Iris pigment epithelial cell (primary cell): ENCODE measurements at places on chromosomes 5 and 9.

GRCh38 chr5:92041911-92042660, 659.0 kb upstream of the ARRDC3 start:
- no peak for DNase-seq

GRCh38 chr5:171390883-171391677, 3.4 kb downstream of the NPM1 start:
- no peak for DNase-seq

DNA sequence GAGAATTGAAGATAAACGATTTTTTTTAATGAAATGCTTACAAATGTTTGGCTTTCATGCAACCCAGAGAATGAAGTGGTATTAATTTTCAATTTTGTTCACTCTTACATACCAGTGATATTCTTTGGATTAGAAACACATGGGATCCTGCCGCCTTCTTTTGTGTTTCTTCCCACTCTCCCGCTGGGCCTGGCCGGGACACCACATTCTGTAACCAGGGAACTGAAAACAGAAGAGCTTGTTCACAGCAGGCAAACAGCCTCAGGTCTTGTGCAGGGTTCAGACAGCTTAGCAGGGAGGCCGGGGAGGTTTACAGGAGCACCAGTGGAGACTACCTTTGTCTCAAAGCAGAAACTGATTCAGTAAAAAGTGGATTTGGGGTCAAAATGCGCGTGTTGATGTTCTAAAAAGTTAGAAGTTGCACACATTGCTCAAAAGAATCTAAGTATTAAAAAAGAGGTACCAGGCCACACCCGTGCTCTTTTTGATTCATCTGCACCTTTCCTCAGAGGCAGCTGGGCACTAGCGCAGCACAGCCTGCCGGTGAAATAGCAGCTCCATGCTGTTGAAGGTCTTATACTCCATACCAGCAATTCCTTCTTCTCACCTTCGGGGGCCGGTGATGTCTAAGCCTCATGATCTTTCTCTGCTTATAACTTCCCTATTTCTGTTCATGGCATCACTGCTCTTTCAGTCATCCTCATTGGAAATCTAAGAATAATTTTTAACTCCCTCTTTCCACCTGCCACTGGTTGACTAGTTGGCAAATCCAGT, 67.1 kb downstream of the GRAMD2B start:
- peak; percentile 46 for DNase-seq

- no peak for DNase-seq
Measured at GRCh38 chr9:134205672-134206310, 41.4 kb upstream of the RNU6ATAC start.

DNA sequence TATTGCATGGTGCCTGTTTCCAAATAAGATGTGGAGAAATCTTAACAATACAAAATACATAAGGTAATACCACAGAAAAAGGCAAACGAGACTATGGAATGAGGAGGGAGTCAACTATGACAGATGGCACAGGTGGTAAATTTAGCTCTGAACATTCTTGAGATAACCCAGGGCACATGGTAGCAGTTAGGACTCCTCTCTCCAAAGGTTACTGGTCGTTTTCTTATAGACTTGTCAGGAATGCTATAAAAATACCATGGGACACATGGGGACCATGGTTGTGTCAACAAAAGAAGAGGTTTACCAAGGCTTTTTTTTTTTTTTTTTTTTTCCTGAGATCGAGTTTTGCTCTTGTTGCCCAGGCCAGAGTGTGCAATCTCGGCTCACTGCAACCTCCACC, 209.4 kb upstream of the RFX3 start:
- no peak for DNase-seq

DNA sequence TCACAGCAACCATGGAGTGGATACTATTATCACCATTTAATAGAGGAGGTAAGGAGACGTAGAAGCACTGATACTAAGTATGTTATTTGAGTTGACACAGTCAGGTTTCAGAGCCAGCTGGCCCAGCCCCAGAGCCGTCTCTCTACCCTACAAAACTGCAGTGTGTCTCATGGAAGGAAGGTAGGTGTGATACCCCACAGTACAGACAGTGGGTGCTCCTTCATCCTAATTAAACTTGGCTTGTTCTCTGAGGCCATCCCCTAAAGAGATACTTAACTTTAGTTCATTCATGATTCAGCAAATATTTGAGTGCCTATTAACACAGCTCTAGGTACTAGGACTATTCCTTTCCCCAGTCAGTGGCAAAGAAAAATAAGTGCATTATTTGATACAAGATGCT, 22.6 kb downstream of the PIP5K1B start:
- no peak for DNase-seq

GRCh38 chr5:54700986-54701578, 183.5 kb downstream of the SNX18 start:
- peak; percentile 96 for DNase-seq

DNA sequence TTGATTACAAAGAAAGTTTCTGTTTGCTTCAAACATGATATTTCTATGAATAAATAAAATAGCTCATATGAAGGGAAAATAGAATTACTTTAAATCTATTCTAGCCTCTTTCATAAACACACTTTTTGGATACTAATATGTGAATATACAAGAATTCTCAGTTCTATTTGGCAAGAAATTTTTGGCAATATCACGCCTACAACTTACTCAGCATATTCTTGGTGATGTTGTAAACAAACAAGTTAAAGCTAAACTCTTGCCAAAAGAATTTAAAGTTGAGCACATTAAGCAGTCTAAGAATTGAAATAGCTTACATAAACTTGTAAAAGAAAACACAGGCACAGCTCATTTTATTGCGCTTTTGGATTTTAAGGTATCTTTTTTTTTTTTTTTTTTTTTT, 209.8 kb downstream of the CDH12 start:
- DNase-seq = no peak

GRCh38 chr9:10232352-10232930, 380.4 kb downstream of the PTPRD start:
- peak; percentile 32 for DNase-seq

DNA sequence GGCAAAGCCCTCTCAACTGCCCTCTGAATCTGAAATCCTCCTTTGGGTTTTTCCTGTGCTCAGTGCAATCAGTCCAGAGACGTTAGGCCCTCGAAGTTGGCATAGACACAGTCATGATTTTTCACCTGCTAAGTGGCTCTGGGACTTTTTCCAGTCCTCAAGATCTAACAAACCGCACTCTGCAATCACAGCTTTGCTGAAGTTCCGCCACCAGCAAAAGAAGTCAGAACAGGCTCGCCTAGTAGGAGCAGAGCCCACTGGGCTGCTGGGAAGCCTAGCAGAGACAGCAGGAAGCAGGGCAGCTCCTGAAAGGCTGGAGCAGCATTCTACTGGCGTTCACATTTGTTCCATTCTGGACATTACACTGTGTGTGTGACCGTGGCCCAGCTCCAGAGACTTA, 222.8 kb upstream of the KIF2A start:
- no peak for DNase-seq

- no peak for DNase-seq
Measured at GRCh38 chr9:93354451-93354850, 97.0 kb upstream of the FAM120A start.

GRCh38 chr5:102921341-102922044, 166.4 kb downstream of the PAM start:
- no peak for DNase-seq

DNA sequence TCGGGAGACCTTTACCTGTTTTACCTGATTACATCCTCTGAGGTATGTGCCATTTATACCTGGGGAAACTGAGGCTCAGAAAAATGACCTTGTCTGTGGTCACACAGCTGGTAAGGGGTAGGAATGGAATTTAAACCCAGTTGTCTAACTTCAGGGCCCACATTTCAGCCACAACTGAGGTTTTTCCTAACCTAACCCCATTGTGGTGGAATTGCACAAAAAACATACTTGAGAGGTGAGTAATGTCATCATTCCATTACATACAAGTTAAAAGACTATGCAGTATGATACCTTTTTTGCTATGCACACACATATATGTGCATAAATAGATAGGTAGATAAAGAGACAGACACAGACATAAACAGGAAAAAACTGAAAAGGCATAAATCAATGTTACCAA, 14.1 kb downstream of the FGF1 start:
- DNase-seq = peak; percentile 85

GRCh38 chr5:54553659-54554207, 36.2 kb downstream of the SNX18 start:
- no peak for DNase-seq

DNA sequence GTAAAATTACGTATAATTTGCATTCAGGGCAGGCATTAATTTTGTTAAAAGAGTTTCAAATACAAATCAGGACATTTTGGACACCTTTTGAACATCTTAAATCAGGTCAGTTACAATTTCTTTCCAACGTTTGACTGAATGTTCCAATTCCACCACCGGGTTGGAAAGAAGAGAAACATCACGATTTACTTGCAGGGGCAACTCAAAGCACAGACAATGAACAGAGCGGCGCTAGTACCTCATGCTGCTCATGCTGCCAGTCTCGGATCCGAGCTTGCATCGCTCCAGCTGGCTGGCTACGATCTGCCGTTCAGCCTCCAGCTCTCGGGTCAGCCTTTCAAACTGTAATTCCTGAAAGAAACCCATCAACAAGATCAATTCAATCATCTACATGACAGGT, 339.5 kb downstream of the CTNND2 start:
- DNase-seq = no peak

DNA sequence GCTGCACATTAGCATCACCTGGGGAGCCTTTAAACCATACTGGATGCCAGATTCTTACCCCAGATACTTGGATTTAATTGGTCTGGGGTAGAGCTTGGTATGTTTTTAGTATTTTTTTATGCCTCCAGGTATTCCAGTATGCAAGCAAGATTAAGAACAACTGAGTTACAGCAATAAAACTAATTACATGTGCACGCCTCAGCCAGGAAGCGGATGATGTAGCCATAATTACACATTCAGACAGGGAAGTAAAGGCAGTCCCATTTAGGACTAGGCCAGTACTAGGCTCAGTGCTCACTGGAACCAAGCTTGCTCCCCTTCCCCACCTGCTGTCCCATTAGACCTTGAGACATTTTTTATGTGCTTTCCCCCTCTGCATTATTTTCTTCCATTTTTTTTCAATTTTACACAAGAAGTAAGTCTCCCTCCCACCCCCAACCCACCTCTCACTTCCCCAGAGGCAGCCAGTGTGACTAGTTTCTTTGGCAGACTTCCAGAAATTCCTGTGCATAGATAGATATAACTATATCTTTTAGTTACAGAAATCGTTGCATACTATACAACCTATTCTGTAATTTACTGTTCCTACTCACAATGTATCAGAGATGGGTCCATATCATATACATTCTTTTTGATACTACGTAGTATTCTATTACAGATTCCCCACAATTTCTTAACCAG, 7.1 kb upstream of the GNAQ start:
- peak; percentile 49 for DNase-seq

- DNase-seq = peak; percentile 6
Measured at GRCh38 chr9:17491780-17492179, 87.1 kb upstream of the SH3GL2 start.

- no peak for DNase-seq
Measured at GRCh38 chr9:113503131-113503541, 39.6 kb downstream of the RGS3 start.

GRCh38 chr9:21454149-21454548, 13.9 kb downstream of the IFNA1 start:
- DNase-seq = peak; percentile 55

DNA sequence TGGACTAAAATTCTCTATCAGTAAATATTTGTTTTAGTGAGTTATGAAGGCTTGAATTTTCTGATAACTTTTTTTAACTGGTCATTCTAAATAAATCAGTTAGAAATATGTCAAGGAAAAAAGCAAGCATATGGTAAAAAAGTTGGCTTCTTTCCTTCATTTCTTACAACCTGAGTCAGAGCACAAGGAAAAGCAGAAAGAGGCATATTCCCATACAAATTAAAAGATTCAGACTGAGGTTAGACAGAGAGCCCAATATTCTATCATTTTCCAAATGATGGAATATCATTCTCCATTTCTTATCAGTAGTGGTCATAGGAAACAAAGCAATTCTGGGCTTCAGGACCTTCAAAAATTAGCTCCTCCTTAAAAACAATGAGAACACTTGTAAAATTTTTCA, 732.1 kb downstream of the MAT2B start:
- peak; percentile 29 for DNase-seq

DNA sequence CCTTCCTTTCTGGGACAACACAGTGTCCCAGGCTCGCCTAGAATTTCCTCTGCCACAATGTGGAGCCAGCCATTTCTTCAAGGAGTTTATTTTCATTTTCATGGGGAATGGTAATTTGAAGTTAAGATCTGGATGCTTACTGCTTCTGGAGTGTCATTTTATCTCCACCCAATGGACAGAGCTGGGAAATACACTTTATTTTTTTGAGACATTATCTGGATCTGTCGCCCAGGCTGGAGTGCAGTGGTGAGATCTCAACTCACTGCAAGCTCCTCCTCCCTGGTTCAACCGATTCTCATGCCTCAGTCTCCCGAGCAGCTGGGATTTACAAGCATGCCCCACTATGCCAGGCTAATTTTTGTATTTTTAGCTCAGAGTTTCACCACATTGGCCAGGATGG, 12.7 kb upstream of the THG1L start:
- peak; percentile 79 for DNase-seq

DNA sequence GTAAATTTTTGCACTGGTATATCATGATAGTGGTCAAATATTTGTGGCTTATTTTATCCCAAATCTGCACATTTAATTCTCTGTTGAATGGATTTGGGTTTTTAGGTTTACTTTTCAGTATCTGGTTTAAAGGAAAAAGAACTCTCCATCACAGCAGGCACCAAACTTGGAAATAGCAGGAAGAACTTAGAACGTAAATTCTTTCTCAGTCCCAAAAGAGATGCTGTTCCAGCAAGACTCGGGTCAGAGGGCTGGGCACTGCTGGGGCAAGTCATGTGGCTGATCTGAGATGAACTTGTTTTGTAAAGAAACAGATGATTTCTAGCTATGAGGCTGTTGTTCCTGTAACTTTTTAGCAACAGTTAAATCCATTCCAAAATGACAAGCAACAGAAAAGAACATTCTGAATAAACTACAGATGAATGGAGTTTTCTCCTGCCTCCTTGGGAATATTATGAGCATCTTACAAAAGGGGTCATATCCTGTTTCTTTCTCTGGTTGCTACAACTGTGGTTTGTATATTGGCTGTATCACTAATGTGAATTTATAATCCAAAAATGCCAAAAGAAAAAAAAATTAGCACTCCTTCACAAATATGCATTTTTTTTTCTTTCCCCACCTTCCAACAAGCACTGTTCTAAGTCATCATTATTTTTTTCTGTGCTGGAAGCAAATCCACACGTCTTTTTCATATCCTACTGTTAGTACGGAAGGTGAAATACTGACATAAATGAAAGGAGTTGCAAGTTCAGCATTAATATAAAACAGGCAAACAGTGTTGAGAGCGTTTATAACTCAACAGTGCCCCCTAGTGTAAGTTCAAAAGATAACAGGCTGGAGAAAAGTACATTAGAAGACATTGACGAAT, 31.1 kb downstream of the OR2K2 start:
- peak; percentile 72 for DNase-seq

- DNase-seq = no peak
Measured at GRCh38 chr5:77853353-77853907, 77.3 kb upstream of the TBCA start.
